ENCODE measurements at places on chromosomes 7 and 10.

GRCh38 chr10:133127291-133128125, 32.5 kb upstream of the KNDC1 start:
- no peak for DNase-seq

GRCh38 chr10:110009736-110010475, 2.1 kb downstream of the ADD3 start:
- DNase-seq = no peak

DNA sequence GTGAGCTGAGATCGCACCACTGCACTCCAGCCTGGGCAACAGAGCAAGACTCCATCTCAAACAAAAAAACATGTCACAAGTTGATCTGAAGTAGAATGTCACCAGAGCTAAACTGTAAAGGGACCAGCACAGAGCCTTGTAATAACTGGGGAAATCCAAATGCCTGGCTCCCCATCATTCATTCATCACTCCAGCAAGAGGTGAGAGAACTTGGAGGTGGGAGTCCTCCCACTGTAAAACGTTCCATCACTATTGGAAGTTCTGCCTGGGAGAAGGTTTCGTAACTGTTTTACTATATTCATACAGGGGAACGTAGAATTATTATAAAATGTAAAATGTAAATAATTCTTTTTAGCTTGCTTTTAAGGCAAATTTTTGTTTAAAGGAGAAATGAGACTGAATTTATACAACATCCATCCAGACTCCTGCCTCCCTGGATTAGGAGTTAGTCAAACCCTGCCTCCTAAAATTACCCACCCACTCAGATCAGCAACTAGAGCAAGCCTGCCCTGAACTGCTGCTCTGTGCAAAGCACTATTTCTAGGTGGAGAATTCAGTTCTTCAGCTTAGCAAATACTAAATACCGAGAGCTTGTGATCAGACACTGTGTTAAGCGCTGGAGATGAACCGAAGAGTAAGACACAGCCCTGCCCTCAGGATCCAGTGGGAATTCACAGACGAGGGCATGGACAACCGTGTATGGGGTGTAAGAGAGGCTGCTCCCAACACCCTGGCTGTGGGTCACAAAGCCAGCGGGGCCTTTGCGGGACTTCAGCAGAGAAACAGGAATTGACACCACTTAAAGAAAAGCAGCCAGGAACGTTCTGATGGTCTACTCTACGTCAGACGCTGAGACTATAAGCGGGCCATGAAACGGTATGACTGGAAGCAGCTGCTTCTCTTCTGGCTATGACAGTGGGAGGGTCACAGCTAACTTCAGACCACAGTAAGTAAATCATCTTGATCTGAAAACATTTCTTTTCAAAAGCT, 208.3 kb downstream of the ZMYND11 start:
- DNase-seq = no peak

DNA sequence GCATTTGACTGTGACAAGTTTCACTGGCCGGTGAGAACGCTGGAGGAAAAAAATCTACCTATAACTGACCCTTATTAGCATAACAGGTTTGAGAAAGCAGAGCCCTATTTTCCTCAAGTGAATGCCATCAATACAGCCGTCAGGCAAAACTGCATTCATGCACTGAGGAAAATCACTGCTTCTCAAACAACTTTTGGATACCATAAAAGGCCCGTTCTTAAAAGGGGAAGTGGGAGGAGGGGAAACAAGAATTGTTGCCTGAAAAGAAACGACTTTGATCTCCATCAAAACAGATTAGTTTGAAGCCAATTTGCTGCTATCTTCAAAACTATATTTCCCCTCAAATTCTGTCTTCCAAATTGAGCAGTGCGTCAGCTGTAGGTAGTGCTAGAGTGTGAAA, 670.6 kb downstream of the PCDH15 start:
- no peak for DNase-seq

DNA sequence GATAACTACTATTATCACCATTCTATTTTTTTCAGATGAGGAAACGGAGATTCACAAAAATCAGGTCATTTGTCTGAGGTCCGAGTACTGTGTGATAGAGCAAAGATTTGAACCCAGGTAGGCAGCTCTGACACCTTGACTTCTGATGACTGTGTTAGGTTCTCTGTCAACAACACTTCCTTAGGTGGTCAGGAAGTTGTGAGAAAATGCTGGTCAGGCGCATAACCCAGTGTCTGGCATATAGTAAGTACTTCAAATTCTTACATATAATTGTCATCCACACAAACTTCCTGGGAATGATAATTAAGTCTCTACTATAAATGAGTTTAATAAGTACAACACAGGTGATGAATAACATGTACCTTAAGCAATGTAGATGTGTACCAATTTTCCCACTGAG, 381.5 kb downstream of the NEBL start:
- DNase-seq = no peak
